ENCODE measurements at places on chromosomes 2 and 18.

GRCh38 chr18:5466256-5466655 is 77.5 kb downstream of the EPB41L3 start:
- no peak for DNase-seq

DNA sequence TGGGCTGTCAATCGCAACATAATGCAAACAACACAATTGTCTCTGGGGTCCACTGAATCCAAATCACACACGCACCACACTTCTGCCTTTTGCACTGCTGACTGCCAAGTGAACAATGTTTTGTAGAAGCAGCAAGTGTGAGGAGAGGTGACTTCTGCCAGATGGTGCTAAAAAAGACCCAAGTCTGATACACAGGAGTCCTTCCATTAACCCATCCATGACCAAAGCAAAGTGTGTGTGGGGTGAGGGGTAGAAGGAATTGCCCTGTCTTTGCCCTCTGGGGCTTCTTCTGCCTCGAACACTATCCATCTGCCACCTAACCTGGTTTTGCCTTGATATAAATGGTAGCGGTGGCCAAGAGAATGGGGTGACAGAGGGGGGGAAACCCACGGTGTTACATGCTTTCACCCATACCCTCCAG is 50.0 kb downstream of the C2orf42 start:
- no peak for DNase-seq

GRCh38 chr2:215171796-215172195 is 33.4 kb upstream of the ABCA12 start:
- DNase-seq, result no peak

- DNase-seq, result no peak
Observed at GRCh38 chr2:210593166-210593565, 36.8 kb downstream of the CPS1 start.

- no peak for DNase-seq
Observed at GRCh38 chr18:42274488-42275137, 319.6 kb downstream of the PIK3C3 start.

DNA sequence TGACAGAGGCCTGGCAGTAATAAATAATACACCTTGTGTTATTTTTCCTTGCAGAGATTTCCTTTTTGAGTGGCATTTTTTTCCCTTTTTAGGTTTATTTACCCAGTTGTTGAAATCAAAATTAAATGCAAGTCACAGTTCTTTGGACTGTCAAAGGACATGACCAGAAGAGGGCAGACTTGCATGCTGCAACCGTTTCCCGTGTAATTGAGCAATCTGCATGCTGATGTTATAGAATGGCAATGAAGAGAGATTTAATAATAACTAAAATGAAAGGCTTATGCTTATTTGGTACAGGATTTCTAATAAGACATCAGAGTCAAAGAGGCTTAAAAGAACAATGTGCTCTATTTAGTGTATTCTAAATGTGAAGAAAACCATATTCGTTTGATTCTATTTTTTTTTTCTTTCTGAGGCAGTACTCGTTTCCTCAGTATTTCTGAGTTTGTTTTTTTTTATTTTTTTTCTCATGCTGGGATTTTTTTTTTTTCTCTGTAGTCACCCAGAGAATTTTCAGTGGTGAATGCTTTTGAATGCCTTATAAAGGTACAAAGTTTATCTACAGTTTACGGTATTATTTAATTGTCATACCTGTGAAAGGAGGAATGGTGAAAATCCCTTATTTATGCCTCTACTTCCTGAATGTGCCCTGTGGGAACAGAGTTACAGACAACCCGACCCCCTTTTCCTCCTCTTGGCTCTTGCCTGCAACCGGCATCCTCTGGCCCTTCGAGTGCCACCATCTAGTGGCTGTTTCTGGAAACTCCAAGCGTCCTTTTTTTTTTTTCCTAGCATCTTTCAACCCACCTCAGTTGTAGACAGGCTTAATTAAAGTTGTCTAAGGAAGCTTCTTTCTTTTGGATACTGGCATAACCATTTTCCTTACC is 368.5 kb downstream of the LRRTM1 start:
- DNase-seq, result no peak

DNA sequence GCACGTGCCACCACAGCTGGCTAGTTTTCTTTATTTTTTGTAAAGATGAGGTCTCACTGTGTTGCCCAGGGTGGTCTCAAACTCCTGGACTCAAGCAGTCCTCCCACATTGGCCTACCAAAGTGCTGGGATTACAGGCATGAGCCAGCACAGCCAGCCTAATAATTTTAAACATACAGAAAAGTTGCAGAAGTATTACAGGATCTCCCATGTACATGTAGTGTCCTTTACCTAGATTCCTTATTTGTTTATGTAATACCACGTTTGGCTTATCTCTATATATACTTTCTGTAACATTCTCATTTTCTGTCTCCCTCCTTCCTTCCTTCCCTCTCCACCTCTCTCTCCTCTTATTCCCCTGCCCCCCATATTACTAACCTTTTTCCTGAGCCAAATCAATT is 41.7 kb downstream of the PPM1B start:
- no peak for DNase-seq

DNA sequence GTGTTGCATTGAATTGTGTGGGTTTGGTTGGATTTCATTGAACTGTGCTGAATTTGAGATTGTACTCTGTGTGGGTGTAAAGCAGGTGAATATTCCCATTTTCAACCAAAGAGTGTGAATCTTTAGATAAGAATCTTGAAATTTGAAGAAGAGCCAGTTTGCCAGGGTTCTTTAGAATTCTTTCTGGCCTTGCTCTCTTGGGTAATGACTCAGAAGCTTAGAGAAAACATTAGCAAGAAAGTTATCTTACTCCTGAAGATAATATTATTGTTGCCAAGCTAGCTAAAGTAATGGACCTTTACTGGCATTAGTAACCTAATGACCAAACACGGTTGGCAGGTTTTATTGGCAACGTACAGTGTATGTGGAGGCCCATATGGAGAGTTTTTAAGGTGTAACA is 46.4 kb upstream of the SIX3 start:
- no peak for DNase-seq

DNA sequence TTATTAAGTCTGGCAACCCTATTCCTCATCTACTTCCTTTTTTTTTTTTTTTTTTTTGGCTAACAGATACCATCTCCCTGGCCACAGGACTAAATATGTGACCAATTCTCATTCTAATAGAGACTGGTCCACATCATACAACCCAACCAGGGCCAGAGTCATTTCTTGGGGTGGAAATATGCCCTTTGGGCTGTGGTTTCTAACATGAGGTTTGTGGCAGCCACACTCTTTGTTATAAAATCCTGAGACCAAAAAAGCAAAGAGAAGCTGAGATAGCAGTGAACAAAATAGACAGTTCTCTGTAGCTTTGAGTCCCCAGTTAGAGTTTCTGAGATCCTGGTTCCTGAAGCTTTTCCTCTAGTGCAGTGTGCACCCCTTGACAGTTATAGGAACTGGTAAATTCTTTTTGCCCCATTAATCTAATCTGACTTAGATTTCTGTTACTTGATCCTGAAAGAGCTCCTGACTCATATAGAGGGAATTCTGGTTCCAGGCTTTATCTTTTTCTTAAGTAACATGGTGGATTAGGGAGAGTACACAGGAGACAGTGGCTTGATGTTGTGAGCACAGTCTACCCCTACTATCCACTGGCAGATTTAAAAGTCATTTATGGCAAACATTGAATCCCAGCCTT is 86.8 kb downstream of the MAIP1 start:
- DNase-seq, result no peak

GRCh38 chr2:151103551-151103950 is 158.1 kb downstream of the RBM43 start:
- DNase-seq, result no peak

DNA sequence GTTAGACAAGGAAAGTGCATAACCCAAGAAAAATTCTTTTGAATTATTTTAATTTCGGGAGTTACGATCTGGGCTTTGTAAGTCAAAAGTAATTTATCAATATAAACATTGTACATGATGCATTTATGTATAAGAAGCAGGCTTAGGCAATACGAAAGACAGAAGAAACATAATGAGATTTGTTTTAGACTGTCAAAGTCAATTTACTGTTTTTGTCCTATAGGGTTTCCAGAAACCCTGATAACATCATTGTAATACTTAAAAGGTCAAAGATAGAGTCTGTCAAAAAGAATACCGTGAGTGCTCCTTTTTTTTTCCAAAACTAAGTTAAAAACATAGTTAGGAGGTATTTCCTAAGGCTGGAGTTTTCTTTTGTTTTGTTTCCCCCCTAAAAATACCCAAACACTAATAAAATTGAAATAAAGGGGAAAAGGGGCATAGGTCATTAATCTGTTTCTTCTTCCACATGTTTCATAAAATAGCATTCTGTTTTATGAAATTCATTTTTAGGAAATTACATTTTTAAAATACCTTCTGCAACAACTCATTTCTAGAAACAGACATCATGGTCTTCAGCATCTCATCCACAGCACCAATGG is 16.1 kb downstream of the C1D start:
- DNase-seq, result no peak

DNA sequence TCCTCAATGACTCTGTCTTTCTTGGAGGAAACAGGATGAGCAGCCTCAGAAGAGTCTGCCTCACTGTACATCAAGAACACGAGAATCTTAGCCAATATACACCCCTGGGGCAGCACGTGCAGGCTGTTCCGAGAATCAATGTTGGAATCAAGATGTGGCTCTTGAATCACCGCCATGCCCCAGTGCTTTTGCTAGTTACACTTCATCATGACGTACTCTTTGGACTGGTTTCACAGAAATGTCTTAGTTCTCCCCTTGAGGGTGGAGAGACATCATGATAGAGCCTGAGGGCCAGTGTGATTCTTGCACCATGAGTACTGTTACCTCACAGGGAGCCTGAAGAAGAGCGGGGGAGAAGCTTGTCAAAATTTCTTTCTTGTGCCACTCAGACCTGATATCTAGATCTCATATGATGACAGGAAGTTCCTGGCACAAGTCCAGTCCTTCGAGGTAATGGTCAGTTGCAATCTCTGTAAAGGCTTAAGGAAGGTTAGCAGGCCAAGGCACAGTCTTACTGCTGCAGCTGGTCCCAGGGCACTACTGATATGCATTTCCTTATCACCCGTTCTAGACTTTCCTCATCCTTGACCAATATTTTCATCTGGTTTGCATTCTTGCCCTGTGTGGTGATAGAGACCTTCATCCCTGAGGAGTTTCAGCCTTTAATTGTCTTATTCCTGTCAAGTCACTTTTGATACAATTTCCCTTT is 28.2 kb upstream of the STAT4 start:
- DNase-seq, result no peak

DNA sequence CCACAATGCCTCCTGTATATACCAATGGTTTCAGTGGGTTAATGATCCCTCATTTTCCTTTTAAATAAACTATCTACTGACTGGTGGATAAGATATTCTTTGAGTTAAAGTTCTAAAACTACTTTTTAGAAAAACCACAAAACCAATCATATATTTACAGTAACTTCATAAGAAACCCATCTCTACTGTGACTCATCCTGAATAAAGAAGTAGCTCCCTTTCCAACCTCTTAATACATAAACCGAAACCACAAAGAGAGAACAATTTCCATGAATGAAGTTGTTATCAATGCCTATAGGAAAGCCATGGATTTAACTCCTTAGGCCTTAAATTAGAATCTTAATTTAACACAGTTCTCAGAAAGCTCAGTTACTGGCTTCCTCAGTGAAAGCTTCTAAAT is 227.0 kb upstream of the SMAD7 start:
- DNase-seq, result no peak

DNA sequence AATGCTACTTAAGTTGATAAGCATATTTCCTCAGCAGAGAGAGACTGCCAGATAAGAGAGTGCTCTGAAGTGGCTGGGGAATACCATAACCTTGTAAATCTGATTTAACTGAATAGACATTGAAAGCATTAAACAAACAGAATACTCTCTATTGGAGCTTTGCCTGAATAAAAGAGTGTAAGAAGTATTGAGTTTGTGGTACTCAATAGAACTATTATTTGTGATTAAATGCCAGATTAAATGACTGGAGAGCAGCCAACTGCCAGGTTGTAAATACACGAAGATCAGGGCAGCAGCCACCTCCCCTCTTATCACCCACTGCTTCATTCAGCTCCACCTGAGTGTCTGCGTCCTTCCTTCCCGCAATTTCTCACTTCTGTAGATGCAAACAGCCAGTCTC is 373.6 kb downstream of the DCDC2C start:
- no peak for DNase-seq

DNA sequence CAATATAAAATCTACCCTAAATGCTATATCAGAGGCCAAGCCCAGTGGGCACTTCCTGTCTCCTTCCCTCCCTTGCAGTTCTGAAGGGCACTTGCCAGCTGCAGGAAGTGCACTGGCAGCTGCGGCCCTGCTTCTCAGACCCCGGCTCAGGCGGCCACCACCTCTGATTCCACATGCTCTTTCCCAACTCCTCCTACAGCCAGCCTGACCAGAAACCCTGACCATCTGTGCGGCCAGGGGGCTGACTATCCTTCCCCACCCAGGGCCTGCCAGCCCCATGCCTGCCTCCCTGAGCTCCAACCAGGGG is 88.6 kb downstream of the ZBTB7C start:
- no peak for DNase-seq

DNA sequence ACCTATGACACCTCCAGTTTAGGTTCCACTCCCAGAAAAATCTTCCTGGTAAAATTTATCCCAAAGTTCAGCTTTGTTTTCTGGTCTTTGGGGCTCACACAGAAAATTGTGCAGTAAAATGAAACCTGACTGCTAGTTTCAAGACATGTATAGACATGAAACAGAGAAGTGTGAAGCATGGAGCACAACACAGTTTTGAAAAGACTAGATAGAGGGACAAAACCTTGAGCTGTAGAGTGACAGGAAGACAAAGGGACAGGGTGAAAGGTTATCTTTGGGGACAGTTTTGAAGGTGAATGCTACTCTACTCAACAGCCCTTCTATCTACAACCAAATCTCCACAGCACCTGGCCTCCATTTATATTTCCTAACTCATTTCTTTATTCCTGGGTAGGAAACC is 352.6 kb downstream of the RBM43 start:
- no peak for DNase-seq

- no peak for DNase-seq
Observed at GRCh38 chr18:47260120-47260923, 8.9 kb upstream of the SKOR2 start.

DNA sequence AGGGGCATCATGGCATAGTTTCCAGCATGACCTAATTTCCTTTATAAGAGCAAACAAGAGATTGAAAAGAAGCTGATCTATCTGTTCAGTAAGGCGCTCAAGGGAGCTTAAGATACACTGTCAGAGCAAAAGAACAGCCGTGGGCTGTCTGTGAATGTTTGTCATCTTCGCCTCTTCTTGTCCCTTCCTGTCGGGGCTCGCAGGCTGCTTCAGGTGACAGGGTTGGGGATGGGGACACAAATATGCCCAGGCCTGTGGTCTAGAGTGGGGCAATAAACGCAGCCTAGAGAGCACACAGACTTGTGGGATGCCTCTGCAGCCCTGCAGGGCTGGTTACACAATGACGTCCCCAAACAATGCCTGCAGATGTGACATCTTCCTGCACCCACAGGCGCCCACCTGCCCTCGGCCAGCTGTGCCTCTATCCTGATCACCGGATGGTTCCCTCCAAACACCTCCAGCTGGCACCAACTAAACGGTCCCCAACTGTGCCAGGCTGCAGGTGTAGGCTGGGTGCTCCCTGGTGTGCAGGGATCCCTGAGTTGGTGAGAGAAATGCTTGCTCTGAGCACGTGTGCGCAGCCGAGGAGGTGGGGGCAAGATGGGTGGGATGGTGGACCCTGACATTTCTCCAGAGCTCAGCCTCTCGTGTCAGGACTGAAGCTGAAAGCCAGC is 72.8 kb downstream of the EDAR start:
- DNase-seq, result no peak

GRCh38 chr2:133641942-133642725 is 73.9 kb upstream of the NCKAP5 start:
- DNase-seq, result no peak

GRCh38 chr2:204050681-204051080 is 114.1 kb downstream of the ICOS start:
- DNase-seq, result no peak

Measured in stimulated activated CD8-positive, alpha-beta memory T cell treated with anti-CD3 and anti-CD28 coated beads, Interleukin-2, amount 100 ng/mL, for 48 hours (primary cell).